Esophagus squamous epithelium (tissue), 5 donors: ENCODE measurements at places on chromosomes 3 and 15. TPM values are rescaled to one million over a fixed set of nuclear protein-coding genes. Genes with fewer than 3 reads are reported as not detected.

DNA sequence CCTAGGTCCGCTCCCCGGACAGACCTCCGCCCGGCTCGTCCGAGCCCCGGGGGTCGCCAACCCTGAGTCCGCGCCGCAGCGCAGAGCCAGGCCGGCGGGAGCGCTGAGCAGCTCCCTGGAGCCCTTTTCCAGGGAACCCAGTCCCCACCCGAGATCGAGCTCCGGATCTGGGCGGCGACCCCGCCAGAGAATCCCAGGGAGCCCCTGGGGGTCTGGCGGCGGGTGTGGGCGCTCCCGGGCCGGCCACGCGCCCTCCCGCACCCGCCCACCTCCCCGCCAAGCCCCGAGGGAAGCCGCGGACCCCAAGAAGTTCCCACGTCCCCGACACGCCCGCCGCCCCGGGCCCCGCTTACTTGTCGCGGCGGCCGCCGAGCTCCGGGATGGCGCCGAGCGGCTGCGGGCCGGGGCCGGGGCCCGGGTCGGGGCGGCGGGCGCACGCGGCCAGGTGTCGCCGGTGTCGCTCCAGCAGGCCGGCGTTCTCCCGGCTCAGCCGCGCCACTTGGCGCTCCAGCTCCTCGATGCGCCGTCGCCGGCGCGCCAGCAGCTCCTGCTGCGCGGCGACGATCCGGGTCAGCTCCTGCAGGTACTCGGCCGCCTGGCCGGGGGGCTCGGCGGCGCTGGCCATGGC lies 137.7 kb downstream of the NUP210 start:
- H3K4me3 ChIP-seq, result peak overlapping the region; percentile 35
- DNase-seq, result no peak
- peak overlapping the region; percentile 54 for H3K27ac ChIP-seq
- H3K27me3 ChIP-seq, result peaks cover 90% of the 10 kb centered on the region
- no peaks in the 10 kb centered on the region for H3K36me3 ChIP-seq

GRCh38 chr15:65962187-65962586 lies 92.9 kb downstream of the RAB11A start:
- no peaks in the 10 kb centered on the region for H3K27me3 ChIP-seq
- DNase-seq, result no peak
- no peaks in the 10 kb centered on the region for H3K36me3 ChIP-seq
- no peaks in the 10 kb centered on the region for H3K4me1 ChIP-seq
- H3K4me3 ChIP-seq, result no peak overlapping the region
- no peak overlapping the region for H3K27ac ChIP-seq

DNA sequence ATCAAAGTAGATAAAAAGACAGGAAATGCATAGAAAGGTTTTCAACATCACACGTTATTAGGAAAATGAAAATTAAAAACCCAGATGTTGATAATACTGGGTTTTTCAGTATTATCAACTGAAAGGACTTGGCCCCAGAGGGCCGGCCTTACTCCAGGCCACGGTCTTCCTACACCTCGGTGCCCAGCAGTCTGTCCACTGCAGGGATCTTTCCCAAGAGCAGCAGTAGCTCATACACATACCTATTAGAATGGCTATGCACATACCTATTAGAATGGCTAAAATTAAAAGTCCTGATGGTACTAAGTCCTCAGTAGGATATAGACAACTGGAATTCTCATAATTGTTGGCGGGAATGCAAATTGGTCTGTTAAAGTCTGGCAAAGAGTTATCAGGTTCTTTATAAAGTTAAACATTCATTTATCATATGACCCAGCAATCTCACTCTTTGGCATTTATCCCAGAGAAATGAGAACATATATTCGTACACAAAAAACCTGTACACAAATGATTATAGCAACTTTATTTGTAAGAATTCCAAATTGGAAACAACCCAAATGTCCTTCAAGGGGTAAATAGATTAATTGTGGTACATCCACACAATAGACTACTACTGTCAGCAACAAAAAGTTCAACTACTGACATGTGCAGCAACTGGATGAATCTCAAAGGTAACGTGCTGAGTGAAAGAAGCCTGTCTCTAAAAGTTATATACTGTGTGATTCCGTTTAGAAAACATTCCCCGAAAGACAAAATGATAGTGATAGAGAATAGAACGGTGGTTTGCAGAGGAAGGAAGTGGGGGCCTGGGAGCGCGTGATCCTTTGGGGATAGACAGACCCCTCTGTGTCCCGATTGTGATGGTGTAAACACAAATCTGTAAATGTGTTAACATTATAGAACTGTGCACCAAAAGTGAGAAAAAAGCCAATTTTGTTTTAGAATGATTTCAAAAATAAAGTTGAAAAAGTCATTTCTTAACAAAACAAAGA lies 62.3 kb downstream of the MCTP2 start:
- H3K27me3 ChIP-seq, result no peaks in the 10 kb centered on the region
- H3K36me3 ChIP-seq, result no peaks in the 10 kb centered on the region
- no peaks in the 10 kb centered on the region for H3K4me1 ChIP-seq
- peak overlapping the region; percentile 17 for H3K27ac ChIP-seq
- no peak overlapping the region for H3K4me3 ChIP-seq

DNA sequence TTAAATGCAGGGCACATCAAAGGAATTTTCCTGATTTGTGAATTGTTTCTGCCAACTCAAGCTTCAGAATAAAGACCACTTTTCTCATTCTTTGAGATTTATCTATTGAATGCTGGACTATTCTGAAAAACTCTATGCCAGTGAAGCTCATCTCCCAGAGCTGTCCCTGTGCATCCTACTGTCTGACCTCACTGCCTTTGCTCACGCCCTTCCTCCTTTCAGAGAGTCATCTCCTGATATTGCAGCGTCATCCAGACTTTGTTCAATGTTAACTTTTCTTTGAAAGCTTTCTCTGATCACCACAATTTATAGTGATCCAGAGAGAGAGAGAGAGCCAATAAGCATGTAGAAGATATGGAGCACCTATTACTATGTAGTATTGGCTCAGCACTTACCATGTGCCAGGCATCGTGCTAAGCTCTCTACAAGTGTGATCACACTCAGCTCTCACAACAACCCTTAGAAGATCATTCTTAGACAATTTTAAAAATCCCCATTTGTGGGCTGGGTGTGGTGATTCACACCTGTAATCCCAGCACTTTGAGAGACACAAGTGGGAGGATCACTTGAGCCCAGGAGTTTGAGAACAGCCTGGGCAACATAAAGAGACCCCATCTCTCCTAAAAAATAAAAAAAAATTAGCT lies 30.2 kb upstream of the TLE3 start:
- DNase-seq, result no peak
- no peak overlapping the region for H3K27ac ChIP-seq
- H3K4me3 ChIP-seq, result no peak overlapping the region
- H3K36me3 ChIP-seq, result no peaks in the 10 kb centered on the region

Gene WNT7A
- 0.91 TPM for total RNA-seq

Gene RARB
- total RNA-seq, result 1.9 TPM

DNA sequence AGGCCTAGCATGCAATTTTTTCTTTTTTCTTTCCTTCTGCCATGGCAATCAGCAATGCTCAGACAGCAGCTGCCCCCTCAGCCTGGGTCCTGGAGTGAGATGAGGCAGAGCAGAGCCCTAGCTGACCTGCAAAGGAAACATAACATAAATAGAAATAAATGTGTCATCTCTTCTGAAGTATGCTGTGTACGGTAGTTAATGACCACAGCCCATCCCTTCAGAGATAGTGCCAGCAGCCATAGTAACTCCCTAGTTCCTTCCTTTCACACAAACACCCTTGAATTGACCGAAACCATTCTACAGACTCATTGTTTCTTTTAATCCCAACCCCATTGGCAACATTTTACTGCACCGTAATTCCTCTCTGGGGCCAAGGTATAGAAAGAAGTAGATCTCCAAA lies 8.4 kb upstream of the CD47 start:
- DNase-seq, result no peak
- H3K27me3 ChIP-seq, result no peaks in the 10 kb centered on the region
- H3K4me3 ChIP-seq, result no peak overlapping the region

DNA sequence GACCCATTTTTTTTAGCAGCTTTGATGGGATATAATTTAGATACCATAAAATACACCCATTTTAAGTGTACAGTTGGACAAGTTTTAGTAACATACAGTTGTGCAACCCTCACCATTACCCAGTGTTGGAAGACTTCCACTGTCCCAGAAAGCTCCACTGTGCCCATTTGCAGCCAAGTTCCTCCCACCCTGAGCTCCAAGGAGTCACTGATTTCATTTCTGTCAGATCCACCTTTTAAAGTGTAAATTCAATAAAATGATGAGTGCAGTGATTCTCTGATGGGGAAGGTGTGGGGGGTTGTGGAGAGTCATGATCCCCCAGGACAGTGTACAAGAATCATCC lies 93.2 kb upstream of the IGF1R start:
- no peaks in the 10 kb centered on the region for H3K36me3 ChIP-seq
- no peaks in the 10 kb centered on the region for H3K27me3 ChIP-seq
- no peaks in the 10 kb centered on the region for H3K4me1 ChIP-seq
- no peak overlapping the region for H3K27ac ChIP-seq

GRCh38 chr3:31275038-31275572 lies 257.6 kb upstream of the STT3B start:
- H3K36me3 ChIP-seq, result no peaks in the 10 kb centered on the region
- H3K27me3 ChIP-seq, result no peaks in the 10 kb centered on the region
- no peak for DNase-seq
- peak overlapping the region; percentile 1 for H3K27ac ChIP-seq
- no peak overlapping the region for H3K4me3 ChIP-seq
- peaks cover 7% of the 10 kb centered on the region for H3K4me1 ChIP-seq

DNA sequence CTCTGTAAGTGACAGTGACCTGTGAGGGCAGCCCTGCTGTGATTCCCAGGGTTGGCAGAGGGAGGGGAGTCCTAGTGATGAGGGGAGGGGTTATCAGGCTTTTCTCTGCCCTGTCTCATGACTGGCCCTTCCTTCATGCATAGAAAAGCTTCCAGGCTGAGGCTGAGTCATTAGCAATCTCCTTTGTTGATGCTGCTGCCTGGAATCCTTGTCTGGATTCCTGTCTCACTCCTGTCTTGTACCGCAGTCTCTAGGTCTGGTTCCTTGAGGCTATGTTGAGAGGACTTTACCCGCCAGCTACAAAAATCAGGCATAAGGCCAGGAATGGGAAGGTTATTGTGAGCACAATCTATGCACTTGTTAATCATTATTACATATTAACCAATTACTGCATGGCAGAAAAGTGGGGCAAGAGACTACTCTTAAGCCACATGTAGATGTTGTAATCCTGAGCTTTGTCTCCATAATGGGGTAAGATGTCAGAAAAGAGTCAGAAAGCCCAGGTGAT lies 7.2 kb downstream of the KLHL6 start:
- H3K4me1 ChIP-seq, result peaks cover 5% of the 10 kb centered on the region
- H3K4me3 ChIP-seq, result no peak overlapping the region
- H3K36me3 ChIP-seq, result no peaks in the 10 kb centered on the region
- no peaks in the 10 kb centered on the region for H3K27me3 ChIP-seq
- no peak overlapping the region for H3K27ac ChIP-seq

- H3K27ac ChIP-seq, result no peak overlapping the region
- H3K4me3 ChIP-seq, result no peak overlapping the region
- DNase-seq, result no peak
- H3K27me3 ChIP-seq, result no peaks in the 10 kb centered on the region
- H3K4me1 ChIP-seq, result no peaks in the 10 kb centered on the region
Observed at GRCh38 chr3:137335478-137335877, 377.7 kb downstream of the IL20RB start.

Gene CPNE9
- total RNA-seq, result not detected

GRCh38 chr3:157282261-157283191 lies 122.6 kb upstream of the CCNL1 start:
- no peaks in the 10 kb centered on the region for H3K27me3 ChIP-seq
- H3K27ac ChIP-seq, result no peak overlapping the region
- no peak overlapping the region for H3K4me3 ChIP-seq
- H3K36me3 ChIP-seq, result no peaks in the 10 kb centered on the region
- no peaks in the 10 kb centered on the region for H3K4me1 ChIP-seq
- no peak for DNase-seq

DNA sequence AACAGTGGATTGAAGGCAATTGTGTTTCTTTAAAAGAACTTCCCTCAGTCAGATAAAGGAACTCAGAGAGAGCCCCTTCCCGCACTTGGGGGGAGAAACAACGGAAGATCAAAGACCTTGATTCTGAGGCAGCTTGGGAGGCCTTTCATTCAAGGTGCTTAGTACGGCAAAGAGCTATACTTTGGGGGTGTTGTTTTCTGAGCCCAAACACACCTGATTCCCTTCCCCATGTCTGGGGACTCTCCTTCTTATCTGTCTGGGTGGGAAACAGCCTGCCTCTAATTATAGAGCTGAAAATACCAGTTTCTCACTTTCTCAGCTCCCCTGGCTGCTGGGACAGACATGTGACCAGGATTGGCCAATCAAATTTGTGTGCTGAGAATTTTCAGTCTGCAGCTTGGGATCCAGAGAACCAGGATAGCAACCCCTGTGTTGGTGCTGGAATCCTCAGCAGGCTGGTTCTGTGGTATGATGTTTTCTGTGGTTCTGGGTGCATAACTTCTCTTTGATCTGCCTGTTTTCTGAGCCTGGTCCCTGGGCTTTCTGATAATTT lies 19.4 kb upstream of the IQCF6 start:
- DNase-seq, result no peak
- H3K27ac ChIP-seq, result no peak overlapping the region
- no peaks in the 10 kb centered on the region for H3K27me3 ChIP-seq
- H3K4me3 ChIP-seq, result no peak overlapping the region

DNA sequence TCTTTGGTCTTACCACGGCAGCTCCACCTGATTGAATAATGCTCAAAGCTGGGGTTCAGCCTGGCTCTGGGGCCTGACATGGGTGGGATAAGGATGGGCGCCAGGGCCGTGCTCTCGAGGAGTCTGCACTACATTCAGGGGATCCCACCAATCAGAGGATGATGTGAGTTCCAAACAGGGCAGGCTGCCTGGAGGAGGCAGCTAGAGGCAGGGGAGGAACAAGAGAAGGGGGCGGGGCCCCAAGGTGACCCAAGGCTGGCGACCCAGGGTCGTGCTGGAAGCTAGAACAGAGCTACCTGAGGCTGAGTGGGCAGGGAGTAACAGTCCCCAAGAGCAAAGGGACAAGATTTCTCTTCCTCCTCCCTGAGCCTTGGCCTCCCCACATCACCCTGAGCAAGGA lies 56.1 kb downstream of the PCSK6 start:
- DNase-seq, result no peak
- no peaks in the 10 kb centered on the region for H3K4me1 ChIP-seq
- H3K27me3 ChIP-seq, result no peaks in the 10 kb centered on the region
- no peak overlapping the region for H3K27ac ChIP-seq

DNA sequence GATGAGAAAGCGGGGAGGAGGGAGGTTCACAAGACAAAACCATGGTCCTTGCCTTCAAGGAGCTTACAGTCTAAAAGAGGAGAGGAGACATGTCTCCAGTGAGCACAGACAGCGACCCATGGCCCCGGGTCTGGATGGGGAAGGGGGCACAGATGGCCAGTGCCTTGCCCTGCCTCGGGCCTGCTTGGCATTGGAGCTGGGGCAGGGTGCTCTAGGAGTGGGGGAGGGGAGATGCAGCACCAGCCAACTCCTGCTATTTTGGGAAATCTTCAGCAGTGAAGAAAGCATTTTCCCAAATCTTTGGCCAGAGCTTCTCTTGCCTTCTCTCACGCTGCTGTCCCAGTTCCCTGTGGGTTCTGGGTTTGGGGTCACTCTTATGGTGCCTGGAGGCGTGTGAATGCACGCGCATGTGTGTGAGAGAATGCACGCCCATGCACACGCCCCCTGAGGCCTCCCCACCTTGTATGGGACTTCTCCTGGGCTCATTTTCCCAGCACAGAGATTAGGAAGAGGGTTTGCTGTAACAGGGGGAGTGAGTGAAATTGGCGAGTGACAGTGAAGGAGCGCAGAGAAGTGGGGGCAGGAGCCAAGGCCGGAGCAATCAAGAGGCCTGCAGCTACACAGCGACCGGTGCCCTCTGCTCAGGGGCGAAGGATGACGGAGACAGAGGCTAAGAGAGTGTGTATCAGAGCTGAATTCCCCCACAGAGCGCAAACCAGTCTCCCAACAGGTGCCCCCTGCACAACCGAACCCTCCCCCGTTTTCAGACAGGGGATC lies 71.5 kb downstream of the SEMA5B start:
- no peak for DNase-seq
- no peaks in the 10 kb centered on the region for H3K27me3 ChIP-seq
- H3K4me1 ChIP-seq, result no peaks in the 10 kb centered on the region
- H3K27ac ChIP-seq, result peak overlapping the region; percentile 51
- no peak overlapping the region for H3K4me3 ChIP-seq
